Omental fat pad (tissue), 4 donors: ENCODE measurements at places on chromosomes 12 and 14.

DNA sequence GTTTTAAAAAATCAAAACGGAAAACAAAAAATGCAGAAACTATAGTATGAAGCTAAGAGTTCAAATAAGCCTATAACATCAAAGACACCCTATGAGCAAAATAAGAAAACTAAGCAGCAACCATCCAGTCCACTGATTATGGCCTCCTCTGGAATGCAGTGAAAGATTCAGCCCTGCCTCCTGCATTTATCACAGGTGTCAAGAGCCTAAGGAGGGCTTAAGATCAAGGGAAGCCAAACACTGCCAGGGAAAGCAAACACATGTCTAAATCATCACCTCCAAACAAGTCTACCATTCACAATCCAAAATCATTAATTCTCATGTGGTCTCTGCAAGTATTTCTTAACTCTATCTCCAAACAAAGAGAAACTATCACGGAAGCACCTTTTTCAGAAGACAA, 28.4 kb downstream of the SARNP start:
- DNase-seq, result no peak

GRCh38 chr12:48004053-48004941, at the start of gene COL2A1:
Gene COL2A1, minus strand, starts transcription at chr12:48004476. Its CDS starts 155 bp downstream, at chr12:48004321.
- no peak for DNase-seq

DNA sequence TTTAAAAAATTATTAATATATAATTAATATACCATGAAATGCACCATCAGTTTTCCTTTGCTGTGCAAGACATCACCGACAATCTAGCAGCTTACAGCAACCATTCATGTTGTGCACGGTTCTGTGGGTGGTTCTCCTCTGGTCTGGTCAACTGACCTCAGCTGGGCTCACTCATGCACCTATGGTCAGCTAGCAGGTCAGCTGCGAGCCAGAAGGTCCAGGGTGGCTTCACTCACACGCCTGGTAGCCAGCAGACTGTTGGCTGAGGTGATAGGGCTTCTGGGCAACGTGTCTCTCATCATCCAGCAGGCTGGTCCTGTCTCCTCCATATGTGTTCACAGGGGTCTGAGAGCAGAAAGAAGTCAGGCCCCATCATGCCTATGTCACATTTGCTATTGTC, 210.4 kb downstream of the KIF26A start:
- DNase-seq, result no peak

- no peak for DNase-seq
These were observed 24.7 kb upstream of the BEGAIN start for GRCh38 chr14:100611811-100612480.

DNA sequence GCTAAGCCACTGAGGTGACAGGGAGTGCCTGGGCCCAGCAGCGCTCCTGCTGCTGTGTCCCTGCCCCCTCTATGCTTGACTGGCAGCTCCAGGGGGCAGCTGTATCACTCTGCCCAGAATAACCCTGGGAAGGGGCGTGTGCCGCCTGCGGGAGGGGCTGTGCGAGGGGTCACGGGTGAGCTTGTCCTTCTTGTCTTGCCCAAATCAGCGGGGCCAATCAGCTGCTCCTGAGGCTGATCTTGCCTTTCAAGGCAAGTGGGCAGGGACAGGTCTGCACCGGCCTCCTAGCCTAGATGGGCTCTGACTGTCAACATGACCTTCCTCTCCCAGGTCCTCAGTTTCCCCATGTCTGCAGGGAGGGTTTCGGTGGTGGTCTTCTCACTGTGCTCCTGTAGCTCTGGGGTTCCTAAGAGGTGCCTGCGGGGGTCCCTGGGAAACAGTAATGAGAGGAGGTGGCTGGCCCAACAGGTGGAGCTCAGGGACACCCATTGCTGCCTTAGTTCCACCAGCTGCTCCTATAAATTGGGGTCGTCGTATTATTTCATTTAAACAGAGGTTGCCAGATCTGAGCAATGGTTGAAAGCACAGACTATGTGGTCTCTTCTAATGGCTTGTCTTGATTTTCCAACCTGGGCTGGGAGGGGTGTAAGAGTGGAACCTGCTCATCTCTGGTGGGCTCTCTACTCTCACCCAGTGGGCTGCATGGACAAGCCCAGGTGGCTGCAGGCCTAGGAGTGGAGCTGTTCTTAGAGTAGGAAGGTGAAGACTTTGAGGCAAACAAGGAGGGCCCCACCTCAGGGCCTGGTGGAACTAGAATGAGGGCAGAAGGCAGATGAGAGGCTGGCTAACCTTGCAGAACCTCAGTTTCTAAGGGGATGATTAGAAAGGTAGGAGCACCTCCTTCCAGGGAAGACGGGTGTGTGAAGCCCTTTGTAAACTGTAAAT, 11.7 kb downstream of the RTL1 start:
- peak; percentile 14 for DNase-seq

- DNase-seq, result no peak
These were observed 6.4 kb downstream of the SLC15A4 start for GRCh38 chr12:128817111-128818015.

GRCh38 chr12:104219361-104219892, 3.8 kb downstream of the TXNRD1 start:
- DNase-seq, result no peak

- no peak for DNase-seq
These were observed 54.1 kb downstream of the PITPNM2 start for GRCh38 chr12:123096741-123097140.

GRCh38 chr14:64725261-64725815, 21.1 kb downstream of the PLEKHG3 start:
- DNase-seq, result no peak

- DNase-seq, result no peak
These were observed 216.9 kb upstream of the HMGA2 start for GRCh38 chr12:65607401-65607841.

DNA sequence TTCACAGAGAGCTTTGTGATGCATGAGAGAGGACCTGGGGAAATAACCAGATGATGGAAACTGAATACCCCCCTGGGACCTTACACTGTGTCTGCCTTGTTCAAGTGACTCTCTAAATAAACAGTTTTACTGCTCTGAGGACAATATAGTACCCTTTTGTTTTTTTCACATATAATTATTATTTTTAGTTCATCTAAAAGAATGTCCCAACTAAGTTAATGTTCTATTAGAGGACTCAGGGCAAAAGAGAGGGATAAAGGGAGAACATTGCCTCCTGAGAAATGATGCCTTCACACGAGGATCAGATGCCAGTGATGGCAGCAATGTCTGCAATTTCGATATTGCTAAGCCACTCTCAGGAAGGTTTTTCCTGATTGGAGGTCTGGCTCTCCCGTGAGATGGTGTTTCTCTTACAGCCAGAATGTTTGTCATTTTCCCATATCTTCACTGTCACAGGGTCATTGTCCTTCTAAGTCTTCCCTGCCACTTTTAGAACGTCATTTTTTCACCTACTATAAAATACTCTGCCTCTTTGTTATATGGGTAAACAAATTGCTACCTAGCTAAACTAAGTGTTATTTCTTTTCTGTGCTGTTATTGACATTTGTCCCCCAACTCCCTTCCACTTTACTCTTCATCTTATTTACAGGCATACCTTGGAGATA, 201.6 kb downstream of the RAD51B start:
- no peak for DNase-seq

DNA sequence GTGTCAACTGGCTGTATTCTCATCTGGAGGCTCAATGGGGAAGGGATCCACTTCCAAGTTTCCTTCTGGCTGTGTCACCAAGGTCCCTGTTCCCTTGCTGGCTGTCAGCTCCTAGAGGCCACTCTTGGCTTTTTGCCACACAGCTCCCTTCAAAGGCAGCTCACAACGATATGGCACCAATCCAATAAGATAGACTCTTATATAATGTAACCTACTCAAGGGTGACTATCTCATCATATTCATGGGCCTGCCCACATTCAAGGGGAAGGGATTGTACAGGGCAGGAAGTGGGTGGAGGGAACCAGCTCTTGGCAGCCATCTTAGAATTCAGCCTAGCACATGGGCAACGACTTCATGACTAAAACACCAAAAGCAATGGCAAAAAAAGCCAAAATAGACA, 98.7 kb upstream of the PLXNC1 start:
- DNase-seq, result no peak
